ENCODE measurements at places on chromosomes 3 and 15.

- DNase-seq: no peak
Observed at GRCh38 chr3:94301366-94301765, 238.5 kb downstream of the NSUN3 start.

DNA sequence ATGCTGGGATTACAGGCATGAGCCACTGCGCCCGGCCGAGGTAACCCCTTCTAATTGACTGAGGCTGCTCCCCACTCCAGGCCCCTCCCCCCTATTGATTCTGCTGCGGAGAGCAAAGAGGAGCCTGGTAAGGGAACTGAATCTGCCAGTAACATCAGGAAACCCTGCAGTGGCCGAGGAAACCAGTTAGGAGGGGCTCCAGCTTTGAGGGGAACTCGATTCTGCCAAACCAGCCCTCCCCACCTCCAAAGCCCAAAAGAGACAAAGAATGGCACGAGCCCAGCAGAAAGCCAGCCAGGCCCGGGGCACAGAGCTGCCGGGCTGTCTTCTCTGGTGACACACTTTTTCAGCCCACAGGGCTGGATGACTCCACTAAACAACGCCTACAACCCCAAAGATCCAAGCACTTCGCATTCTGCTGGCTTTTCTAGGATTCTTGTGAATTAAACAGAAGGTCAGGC is 15.0 kb upstream of the ACAD9 start:
- no peak for DNase-seq

- DNase-seq: no peak
Observed at GRCh38 chr3:130529486-130530215, 12.7 kb downstream of the COL6A6 start.

DNA sequence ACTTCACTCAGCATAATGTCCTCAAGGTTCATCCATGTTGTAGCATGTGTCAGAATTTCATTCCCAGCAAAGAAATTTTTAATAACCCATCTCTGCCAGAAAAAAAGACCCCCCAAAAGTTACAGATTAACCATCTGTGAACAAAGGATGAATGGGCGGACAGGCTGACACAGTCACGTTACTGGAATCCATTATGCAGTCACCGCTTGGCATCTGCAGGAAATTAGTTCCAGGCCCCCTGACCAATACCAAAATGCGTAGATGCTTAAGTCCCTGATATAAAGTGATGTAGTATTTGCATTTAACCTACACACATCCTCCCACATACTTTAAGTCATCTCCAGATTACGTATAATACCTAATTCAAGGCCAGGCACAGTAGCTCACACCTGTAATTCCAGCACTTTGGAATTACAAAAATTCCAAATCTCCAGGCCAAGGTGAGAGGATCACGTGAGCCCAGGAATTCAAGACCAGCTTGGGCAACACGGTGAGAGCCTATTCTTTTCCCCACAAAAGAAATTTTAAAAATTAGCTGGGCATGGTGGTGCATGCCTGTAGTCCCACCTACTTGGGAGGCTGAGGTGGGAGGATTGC is 1.5 kb upstream of the SLC12A8 start:
- no peak for DNase-seq

DNA sequence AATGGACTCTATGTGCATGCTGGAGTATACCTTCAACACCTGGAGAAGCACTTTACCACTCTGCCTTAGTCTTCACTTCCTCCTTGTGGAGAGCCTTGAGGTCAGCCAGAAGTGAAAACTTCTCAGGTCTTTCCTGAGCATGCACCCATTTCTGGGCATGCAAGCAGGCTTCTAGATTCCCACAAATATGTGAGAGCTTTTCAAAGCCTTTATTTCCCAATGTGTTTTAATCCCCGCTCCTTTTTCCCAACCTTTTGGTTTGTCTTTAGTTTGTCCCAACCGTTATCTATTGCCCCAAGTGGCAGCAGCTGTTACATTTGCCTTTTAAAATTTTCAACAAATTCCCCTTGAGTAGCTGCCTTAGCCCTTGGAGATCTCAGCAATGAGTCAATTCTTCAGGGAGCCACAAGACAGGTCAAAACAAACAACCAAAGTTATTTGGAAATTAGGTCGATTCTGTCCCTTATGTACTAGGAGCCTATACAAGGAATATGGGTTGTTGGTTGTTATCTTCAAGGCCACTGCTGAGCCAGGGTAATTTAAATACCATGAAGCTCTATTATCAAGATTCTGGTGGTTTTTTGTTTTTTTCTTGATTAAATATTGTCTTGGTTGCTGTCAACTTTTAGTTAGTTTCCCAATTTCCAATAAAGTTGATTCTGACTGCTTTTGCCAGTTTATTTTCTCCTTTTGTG is 44.4 kb downstream of the LSM3 start:
- no peak for DNase-seq

DNA sequence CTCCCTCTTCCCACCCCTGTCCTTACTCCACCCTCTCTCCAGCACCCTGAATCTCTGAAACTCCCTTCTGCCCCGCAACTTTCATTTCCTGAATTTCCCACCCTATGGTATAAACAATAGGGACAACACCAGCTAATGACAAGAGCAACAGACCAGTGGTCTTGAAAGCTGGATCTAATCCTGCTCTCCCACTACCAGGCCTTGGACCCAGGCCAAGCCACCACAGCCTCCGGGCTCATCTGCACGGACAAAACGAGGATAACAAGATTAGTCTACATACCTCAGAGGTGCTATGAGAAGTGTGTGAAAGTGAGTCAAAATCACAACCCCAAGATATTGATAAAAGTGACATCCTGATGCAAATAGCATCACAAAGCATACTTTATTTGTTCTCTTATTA is 128.6 kb downstream of the ERC2 start:
- DNase-seq: no peak

GRCh38 chr3:102353805-102354204 is 81.0 kb upstream of the ZPLD1 start:
- no peak for DNase-seq

DNA sequence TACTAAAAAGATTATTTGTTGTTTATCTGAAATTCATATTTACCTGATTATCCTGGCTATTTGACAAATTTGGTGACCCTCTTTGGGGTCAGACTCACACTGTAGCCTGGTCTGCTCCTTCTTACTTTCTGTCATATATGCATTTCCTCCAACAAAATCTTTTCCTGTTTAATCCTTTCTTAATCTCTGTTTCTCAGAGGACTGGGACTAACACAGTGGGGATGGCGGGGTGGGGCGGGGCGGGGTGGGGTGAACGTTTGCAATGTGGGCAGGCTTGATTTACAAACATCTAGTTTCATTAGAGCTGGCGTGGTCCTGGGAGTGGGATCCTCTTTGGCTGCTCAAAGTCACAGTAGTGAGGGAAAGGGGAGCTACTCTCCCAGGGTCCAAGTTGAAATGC is 35.3 kb upstream of the CDCP1 start:
- no peak for DNase-seq

- DNase-seq: no peak
Observed at GRCh38 chr15:65837301-65838294, 31.7 kb upstream of the RAB11A start.

GRCh38 chr3:184812662-184813042 is 686 bp downstream of the VPS8 start:
- DNase-seq: no peak

GRCh38 chr3:135172191-135172869 is 377.3 kb downstream of the EPHB1 start:
- no peak for DNase-seq

DNA sequence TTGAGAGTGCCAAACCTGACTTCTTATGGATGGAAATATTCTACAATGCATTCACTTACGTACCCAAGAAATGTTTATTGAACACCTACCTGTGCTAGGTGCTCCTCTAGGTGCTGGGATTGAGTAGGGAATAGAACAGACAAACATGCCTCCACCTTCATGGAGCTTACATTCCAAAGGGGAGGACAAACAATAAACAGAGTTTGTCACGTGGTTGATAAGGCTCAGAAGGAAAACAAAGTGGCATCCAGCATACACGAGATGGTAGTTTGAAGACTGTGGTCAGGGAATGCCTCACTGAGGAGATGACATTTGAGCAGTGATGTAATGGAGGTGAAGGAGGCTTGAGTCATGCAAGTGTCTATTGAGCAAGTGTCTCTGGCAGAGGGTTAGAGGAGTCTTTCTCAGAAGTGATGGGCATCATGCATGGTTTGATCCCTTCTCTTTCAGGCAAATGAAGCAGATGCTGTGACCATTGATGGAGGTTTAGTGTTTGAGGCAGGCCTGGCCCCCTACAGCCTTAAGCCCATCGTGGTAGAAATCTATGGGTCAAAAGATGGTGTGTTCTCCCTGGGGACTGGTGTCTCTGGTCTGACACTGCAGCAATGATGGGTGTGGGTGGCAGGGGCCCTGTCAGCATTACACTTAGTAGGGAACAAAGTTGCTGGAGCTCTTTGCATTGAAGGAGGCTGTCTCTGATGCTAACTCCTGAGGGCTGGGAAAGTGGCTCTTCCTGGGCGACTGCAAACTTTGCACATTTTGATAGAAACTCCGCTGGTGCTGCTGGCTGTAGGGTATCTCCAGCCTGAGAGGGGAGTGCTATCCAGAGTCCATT is 29.7 kb upstream of the TOPBP1 start:
- DNase-seq: no peak

DNA sequence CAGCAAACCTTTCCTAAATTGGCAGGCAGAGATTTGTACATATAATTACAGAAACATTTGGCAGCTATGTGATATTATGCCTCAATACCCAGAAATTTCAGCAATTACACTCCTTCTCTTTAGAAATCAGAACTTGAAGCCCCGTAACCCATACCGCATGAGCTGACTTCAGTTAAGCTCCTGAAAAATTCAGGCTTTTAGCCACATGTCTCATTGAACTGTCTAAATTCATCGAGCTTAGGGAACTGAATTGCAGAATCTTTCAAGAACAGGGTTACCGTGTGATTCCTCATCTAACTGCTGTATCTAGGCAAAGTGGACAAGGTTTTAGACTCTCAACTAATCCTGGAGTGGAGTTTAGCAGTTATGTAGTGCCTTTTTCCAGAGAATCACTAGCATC is 333.0 kb downstream of the EPHA3 start:
- DNase-seq: no peak

GRCh38 chr3:55541456-55541855 is 54.4 kb upstream of the WNT5A start:
- DNase-seq: no peak

GRCh38 chr3:56837196-56837955 is 35.6 kb upstream of the ARHGEF3 start:
- DNase-seq: no peak

- DNase-seq: no peak
Observed at GRCh38 chr3:143697975-143698374, 150.3 kb downstream of the SLC9A9 start.

DNA sequence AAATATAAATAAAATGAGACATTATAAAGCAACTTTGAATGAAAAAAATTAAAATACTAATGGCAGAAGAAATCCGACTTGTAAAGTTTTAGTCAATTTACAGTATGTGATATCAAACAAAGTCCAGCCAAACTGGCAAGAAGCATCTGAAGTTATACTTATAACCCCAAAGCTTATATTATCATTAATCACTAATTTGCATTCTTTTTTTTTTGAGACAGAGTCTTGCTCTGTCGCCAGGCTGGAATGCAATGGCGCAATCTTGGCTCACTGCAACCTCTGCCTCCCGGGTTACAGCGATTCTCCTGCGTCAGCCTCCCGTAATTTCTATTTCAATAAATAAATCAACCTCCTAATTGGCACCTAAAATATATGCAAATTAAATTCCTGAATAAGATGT is 80.1 kb downstream of the AQR start:
- DNase-seq: no peak

DNA sequence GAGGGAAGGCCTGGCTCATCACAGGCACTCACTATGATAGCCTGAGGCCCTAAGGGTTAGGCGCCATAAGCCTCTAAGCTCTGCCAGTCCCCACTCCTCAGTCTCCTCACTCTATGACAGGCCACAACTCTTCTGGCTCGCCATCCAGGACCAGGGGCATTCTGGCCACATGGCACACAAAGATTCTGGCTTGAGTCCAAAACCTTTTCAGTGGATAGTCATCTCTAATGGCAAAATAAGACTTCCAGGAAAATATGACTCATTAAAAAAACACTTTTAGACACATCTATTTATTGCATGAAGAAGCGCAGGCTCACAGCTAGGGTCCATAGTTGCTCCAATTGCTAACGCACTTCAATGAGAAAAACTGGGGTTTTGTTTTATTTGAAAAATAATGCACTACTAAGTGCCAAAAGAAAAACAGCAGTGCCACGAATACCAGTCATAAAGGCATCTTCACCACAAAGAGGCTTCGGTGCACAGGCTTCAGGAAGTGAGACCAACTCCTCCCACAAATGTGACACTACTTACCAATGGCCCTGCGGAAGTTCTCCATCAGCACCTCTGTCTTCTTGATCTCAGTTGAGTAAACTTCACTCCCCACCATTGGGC is 11.1 kb downstream of the RUVBL1 start:
- DNase-seq: peak; percentile 5

DNA sequence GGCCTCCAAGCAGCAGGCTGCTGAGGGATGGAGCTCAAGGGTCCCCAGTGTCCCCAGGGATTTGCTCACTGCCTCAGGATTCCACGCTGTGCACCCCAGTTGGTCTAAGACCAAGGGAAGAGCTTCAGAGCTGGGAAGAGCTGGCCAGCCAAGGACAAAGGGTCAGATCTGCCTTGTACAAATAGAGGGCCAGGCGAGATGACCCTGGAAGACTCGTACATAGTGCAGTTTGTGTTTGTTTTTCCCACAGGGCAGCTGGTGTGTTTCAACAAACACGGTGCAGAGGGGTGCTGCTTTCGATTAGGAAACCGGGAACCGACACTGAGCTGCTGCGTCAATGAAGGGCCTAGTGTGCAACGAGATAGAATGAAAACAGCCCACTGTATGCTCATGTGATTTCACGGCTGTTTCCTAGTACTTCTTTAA is 56.1 kb upstream of the TRPM1 start:
- DNase-seq: no peak

- DNase-seq: no peak
Observed at GRCh38 chr3:117473981-117474538, 764.5 kb downstream of the TUSC7 start.

DNA sequence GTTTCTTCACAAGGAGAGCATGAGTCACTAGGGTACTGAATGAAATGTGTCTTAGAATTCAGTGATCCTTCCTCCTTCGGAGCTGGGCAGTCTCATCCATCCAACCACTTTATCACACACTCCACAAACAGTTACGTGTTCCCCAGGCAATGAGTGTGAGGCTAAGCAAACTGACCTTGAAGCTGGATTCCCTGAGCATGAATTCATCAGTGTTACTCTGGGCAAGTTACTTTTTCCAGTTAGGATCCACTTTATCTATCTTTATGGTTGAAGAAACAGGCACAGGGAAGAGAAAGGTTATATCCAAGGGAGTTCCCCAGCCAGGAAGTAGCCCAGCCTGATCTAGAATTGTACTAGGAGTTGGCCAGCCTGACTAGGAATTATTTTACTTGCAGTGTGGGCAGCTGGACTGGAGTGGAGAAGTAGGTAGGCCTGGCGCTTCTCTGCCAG is 17.1 kb upstream of the GCNT3 start:
- DNase-seq: no peak

GRCh38 chr3:100046986-100047385 is 67.3 kb downstream of the FILIP1L start:
- no peak for DNase-seq

- DNase-seq: no peak
Observed at GRCh38 chr15:83230242-83230641, 22.6 kb upstream of the HDGFL3 start.

Measured in stimulated activated CD4-positive, alpha-beta T cell treated with anti-CD3 and anti-CD28 coated beads, Interleukin-1b, Interleukin-23, amount 100 ng/mL, for 1 hour (primary cell).